Pancreas (tissue), 10 donors: ENCODE measurements at places on chromosomes 3 and 15. TPM values are rescaled to one million over a fixed set of nuclear protein-coding genes. Genes with fewer than 3 reads are reported as not detected.

DNA sequence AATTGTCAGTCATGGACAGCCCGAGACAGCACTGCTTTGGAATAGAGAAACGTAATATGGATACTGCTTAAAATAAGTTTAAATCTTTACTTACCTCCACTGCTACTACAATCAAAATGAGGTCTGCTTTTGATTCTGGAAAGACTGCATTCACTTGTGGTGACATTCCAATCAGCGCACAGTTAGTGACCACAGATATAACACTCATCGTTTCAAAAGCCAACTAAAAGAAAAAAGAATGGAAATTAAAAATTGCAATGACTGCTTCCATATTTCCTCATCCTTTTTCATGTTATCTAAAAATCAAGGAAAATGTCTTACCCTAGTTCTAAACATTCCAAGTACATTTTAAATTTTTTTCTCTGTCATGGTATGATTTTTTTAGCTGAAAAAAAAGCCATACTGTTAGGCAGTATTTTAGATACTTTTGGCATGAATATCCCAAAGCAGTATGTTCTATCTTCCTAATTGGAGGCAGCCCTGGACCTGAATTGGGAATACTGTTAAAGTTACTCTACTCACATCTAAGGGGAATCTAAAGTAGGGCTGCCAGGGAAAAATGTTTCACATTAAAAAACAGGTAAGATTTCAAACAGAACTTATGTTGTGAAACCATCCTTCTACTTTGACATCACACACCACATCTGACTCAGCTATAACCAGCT is 72.1 kb downstream of the ANO10 start:
- H3K4me1 ChIP-seq, result no peaks in the 10 kb centered on the region
- H3K27me3 ChIP-seq, result no peaks in the 10 kb centered on the region
- no peak overlapping the region for H3K4me3 ChIP-seq

GRCh38 chr3:73523661-73524060 is 101.1 kb downstream of the PDZRN3 start:
- no peak for DNase-seq
- H3K27ac ChIP-seq, result no peak overlapping the region
- no peaks in the 10 kb centered on the region for H3K27me3 ChIP-seq
- no peaks in the 10 kb centered on the region for H3K36me3 ChIP-seq

INSYN1 gene
- 6.0 TPM for polyA plus RNA-seq

CD200R1 gene
- polyA plus RNA-seq, result not detected
